ENCODE measurements at places on chromosomes 12 and 14. TPM values are rescaled to one million over a fixed set of nuclear protein-coding genes. Genes with fewer than 3 reads are reported as not detected.

DNA sequence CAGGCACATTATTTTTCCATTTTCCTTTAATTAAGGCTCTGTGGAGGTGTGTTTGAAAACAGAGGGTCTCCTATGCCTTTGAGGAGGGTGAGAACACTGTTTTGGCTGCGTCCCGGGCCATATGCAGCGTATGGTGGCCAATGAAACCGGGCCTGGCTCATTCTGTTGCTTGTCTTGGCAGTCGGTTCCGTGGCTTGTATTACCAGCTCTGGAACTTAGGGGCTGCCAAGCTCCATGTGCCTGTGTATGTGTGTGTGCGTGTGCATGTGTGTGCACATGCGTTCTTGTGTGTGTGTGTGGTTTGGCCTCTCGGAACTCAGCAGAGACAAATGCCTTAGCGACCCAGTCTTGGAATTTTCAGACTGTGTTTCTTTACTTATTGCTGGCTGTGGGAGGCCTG is 2.7 kb downstream of the JDP2 start:
- no peak for DNase-seq

DNA sequence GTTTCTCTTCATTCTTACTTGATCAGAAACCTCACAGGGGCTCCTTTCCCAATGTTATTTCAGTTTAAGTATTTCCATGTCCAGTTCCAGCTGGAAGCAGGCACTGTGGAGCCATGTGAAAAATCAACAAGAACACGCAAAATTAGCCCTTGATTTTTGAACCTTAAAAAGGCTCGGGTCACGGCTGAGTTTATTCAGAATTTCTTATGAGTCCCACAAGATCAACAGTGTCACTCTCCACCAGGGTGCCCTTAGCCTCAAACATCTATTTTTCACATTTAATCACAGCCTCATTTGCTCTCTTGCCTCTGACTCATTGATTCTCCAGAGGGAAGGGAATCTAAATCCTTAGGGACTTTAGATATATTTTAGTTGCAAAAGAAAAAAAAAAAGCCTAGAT is 157.7 kb upstream of the AVPR1A start:
- no peak for DNase-seq

DNA sequence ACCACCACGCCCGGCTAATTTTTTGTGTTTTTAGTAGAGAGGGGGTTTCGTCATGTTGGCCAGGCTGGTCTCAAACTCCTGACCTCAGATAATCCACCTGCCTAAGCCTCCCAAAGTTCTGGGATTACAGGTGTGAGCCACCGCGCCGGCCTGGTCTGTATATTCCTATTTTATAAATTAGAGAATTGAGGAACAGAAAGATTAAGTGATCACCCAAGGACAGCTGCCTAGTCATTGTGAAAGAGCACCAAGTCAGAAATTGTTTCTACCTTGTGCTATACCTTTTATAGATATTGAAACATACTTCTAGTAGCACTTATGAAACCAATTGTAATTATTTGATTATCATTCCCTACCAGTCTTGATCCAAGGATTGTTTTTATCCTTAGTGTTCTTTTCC is 1.9 kb downstream of the KNTC1 start:
- DNase-seq: no peak

- DNase-seq: no peak
Observed at GRCh38 chr14:64711039-64711438, 6.8 kb downstream of the PLEKHG3 start.

RIMBP2 gene
- total RNA-seq: not detected

DNA sequence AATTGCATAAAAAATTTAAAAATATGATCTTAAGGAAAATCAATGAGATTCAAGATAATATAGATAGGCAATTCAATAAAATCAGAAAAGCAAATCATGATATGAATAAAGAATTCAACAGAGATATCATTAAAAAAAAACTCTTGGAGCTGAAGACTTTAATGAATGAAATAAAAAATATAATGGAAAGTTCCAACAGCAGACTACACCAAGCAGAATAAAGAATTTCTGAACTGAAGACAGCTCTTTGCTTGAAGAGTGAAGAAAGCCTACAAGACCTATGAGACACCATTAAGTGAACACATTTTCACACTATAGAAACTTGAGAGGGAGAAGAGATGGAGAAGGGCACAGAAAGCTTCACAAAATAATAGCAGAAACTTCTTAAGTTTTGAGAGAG is 45.9 kb downstream of the PLBD1 start:
- no peak for DNase-seq

DNA sequence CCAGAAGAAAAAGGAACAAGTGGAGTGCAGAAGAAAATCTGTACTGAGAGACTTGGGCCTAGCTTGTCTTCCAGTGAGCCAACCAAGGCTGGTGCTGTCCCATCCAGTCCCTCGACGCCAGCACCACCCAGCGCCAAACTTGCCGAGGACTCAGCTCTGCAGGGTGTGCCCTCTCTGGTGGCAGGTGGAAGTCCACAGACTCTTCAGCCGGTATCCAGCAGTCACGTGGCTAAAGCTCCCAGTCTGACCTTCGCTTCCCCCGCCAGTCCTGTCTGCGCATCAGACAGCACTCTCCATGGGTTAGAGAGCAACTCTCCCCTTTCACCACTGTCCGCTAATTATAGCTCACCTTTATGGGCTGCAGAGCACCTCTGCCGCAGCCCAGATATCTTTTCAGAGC is 15.6 kb downstream of the CIPC start:
- DNase-seq: no peak

MDP1 gene
- 9.8 TPM for total RNA-seq

- DNase-seq: peak; percentile 42
Observed at GRCh38 chr12:31324845-31325523, 966 bp downstream of the SINHCAF start.

ACOT4 gene
- 0.10 TPM for total RNA-seq

DNA sequence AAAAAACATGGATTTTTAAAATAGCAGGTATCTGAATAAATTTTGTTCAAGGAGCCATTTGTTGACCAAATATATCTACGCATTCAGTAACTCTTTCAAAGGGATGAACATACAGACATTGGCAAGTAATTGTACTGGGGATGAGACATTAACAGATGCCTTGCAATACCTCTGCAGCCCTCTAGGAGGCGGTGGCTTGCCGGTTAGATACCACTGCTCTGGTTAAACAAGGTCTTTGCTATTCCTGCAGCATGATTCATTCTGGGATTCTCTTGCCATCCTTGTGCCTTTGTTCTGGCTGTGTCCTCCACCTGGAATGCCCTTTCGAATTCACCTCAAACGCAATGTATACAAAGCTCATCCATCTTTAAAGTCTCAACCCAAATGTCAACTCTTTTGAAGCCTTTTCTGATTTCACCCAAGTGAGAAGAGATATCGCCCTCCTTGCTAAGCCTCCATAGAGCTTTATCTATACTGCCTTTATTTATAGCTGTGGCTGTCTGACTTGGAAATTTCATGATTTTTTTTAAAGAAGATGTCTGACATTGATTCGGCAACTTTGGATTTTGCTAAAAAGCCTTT is 131.0 kb upstream of the SRRM4 start:
- no peak for DNase-seq

DNA sequence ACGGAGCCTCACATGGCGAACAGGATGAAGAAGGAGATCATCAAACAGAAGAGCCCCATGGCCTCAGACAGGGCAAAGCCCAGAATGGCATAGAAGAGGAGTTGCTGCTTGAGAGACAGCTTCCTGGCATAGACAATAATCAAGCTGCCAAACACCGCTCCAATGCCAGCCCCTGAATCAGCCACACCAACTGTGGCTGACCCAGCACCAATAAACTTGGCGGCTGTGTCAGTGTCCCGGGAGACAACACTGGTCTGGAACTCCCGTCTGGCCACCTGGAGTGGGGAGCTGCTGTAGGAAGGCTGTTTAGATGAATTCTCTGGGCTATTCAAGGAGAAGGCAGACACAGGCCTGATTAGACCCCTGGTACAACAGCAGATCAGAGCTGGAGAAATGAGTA is 100.1 kb downstream of the HEATR5A start:
- no peak for DNase-seq

- DNase-seq: peak; percentile 55
Observed at GRCh38 chr12:66693901-66694513, 15.1 kb upstream of the GRIP1 start.

KSR2 gene
- 0.16 TPM for total RNA-seq

DNA sequence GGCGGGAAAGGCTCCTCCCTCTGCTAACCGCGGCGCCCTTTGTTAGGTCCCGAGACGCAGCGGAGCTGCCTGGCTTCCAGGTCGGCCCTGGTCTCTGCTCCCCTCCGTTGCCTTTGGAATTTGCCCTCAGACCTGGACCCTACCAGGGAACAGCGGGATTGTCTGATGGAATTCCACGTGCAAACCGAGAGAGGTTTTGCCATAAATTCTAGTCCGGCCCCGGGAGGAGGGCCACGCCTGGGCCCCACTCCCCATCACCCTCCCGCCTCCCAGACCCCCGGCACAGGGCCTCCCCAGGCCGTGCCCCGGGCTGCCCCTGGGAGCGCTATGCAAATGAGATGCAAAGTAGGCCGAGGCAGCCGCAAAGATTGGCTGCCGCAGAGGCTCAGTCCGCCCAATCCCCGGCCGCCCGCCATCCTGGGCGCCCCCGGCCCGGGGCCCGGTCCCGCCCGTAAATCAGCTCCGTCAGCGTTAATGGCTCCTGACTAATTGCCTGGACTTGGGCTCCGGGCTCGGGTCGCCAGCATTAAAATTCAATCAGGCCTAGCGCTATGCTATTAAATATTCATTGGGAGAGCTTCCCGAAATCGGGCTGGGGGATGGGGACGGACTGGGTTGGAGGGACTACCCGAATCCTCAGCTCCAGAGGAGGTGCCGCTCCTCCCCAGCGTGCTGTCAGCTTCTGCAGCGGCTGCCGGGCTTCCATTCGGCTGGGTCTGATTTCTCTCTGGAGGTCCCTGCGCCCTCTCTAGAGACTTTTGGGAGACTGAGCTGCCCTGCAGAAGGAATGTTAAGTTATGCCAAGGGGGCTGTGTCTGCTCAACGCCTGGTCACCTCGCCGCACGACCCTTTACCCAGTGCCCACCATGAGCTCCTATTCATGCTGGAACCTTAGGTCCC is 15.7 kb upstream of the FIGNL2 start:
- DNase-seq: no peak

GRCh38 chr12:132075714-132076553 is 68.2 kb downstream of the DDX51 start:
- DNase-seq: no peak

DPPA3 gene
- not detected for total RNA-seq

DNA sequence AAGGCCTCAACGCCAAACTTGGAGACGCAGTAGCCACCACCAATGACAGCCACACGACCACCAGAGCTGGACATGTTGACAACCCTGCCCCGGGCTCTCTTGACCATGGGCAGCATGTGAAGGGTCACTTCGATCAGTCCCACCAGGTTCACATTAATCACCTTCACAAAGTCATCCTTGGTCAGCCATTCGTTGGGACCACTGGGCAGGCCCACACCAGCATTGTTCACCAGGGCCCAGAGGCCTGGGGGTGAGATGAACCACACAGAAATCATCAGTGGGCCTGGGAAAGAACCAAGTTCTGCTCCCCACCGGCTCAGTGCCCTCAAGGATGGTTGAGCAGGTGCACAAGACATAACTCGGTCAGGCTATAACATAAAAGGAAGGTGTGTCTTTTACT is 4.0 kb downstream of the SDR9C7 start:
- DNase-seq: no peak

- no peak for DNase-seq
Observed at GRCh38 chr14:97070259-97070658, 273.1 kb downstream of the VRK1 start.

LGR5 gene
- total RNA-seq: not detected

SMAGP gene
- total RNA-seq: 30.8 TPM

LUM gene
- 48.1 TPM for total RNA-seq

DNA sequence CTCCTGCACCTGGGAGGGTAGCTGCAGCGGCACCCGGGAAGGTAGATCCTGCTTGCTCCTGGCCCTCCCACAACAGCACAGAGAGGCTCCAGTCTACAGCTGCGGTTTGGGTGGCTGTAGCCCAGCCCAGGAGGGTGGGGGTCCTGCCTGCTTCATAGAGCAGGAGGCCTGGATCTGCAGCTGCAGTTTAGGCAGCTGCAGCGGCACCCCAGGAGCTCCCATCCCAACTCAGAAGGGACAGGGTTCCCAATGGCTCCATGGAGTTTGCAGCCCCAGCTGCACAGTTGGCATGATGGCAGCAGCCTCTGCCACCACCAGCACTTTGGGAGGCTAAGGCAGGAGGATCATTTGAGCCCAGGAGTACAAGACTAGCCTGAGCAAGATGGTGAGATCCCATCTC is 38.5 kb downstream of the TIMELESS start:
- DNase-seq: no peak

FCF1 gene
- 69.7 TPM for total RNA-seq

- no peak for DNase-seq
Observed at GRCh38 chr12:85779768-85780167, 56.4 kb downstream of the RASSF9 start.

DNA sequence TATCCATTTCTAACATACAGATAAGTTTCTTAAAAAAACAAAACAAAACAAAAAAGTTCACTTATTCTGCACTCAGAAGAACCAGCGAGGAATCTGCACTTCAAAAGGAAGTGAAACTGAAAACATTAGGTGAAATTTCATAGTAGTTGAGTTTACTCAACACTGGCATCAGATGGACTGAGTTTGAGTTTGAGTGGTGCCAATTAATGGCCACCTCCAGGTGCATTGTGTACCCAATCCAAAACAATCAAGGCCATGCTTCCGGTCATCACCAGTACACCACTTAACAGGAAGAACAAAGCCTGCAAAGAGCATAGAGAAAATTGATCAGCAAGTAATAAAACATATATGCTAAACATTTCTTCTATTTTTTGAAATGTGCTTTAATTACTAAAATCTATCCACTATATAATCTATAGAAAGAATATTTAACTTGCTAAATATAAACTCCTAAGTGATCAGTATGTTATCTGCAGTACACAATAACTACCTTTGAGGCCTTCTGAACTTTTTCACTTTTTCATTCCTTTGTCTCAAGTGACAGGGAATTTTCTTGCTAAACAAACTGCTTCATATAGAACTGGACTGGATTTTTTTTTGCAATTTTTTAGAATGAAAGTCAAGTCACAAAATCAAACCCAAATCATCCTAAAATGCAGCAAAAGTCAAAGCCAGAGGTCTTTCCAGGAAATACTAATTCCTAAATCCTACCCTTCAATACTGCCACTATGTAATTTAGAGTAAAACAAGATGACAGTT is 11.5 kb downstream of the SLC38A2 start:
- DNase-seq: no peak

DNA sequence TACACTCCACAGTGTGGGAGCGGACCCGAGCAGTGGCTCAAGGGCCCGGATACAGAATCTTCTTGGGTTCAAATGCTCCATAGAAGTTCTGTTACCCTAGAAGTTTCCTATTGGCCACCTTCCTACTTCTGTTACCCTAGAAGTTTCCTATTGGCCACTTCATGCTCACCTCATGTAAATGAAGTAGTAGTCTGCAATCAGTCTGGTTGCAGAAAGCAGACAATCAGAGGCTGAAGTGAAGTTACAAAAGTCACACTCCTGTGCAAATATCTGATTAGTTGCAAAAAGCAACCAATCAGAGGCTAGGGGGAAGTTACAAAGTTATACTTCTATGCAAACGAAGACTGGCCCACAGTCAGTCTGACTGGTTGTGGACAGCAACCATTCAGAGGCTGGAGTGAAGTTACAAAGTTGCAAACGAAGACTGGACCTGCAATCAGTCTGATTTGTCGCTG is 77.8 kb upstream of the CPNE8 start:
- no peak for DNase-seq
